ENCODE measurements at places on chromosomes 1 and 21. TPM values are rescaled to one million over a fixed set of nuclear protein-coding genes. Genes with fewer than 3 reads are reported as not detected.
A peak's percentile ranks its signal among the peaks of the same experiment; 100 is the strongest.

- DNase-seq: peak; percentile 57
- no peaks in the 10 kb centered on the region for H3K27me3 ChIP-seq
- H3K36me3 ChIP-seq: no peaks in the 10 kb centered on the region
- no peak overlapping the region for H3K27ac ChIP-seq
Measured at GRCh38 chr1:93770640-93771039, 89.0 kb upstream of the BCAR3 start.

DNA sequence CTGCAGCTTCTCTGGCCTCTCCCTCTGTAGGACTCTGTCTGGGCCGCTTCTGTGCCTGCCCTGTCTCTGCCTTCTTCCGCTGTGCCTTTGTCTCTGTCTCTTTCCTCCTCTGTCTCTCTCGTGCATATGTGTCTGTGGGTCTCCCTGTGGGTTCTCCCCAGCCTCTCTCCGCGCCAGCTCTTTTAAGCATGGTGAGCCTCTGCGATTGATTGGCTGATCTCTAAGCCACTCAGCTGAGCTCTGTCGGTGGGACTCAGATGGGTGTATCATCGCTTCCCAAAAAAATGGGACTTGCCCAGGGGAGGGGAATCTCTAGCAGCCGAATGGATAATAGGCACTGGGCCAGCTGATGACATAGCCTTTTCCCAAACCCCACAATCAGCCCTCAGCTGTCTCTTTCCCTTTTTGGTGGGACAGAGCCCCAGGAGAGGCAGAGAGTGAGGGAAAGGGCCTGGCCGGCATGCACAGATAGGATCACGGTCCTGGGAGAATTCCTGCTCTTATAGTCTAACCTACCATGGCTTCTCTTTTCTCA, at the start of gene ADAMTS4:
Gene ADAMTS4, minus strand, starts transcription at position 158 of the 535 bp plus-strand sequence. CDS start 427 bp downstream, outside the sequence.
- peaks cover 4% of the 10 kb centered on the region for H3K36me3 ChIP-seq
- H3K27ac ChIP-seq: peak within 1 kb of the TSS; percentile 99
- no peaks in the 10 kb centered on the region for H3K27me3 ChIP-seq

DNA sequence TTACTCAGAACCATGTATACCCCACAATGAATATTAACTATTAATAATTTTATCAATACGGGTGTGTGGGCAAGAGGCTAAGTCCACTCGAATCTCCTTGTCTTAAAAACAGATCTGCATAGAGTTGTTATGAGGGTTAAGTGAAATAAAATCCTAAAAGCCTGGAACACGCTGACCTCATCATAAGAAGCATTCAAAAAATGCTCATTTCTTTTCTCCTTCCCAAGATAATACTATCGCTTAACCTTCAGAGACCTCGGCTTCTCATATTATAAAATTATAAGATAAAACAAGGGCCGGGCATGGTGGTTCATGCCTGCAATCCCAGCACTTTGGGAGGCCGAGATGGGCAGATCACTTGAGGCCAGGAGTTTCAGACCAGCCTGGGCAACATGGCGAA, 35.1 kb downstream of the LPAR3 start:
- H3K4me3 ChIP-seq: no peak overlapping the region
- peaks cover 9% of the 10 kb centered on the region for H3K36me3 ChIP-seq
- no peaks in the 10 kb centered on the region for H3K27me3 ChIP-seq

Gene TADA1
- total RNA-seq: 20.6 TPM

Gene OPTC
- not detected for total RNA-seq

- H3K36me3 ChIP-seq: no peaks in the 10 kb centered on the region
- peaks cover 49% of the 10 kb centered on the region for H3K4me1 ChIP-seq
- H3K4me3 ChIP-seq: peak overlapping the region; percentile 80
Measured at GRCh38 chr1:213987422-213987926, 299 bp upstream of the PROX1 start.

DNA sequence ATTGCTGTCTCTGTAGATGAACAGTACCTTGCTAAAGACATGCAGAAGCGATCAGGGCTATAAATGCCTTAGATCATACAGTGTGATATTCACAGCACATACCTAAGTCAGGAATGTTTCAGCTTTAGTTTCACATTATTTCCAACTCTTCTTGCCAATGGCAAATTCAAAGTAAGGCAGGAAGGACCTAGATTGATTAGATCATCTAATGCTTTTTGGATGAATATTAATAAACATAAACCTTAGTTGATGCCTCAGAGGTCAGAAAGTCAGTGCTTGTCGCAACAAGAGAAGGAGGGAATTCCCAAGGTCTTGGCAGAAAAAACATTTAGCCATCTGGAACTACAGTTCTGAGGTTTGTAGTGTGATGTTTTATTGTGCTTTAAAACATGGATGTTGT, 122.3 kb downstream of the TNFSF18 start:
- no peaks in the 10 kb centered on the region for H3K36me3 ChIP-seq
- no peaks in the 10 kb centered on the region for H3K27me3 ChIP-seq
- H3K27ac ChIP-seq: no peak overlapping the region
- DNase-seq: no peak
- H3K4me3 ChIP-seq: no peak overlapping the region
- no peaks in the 10 kb centered on the region for H3K4me1 ChIP-seq

- H3K27me3 ChIP-seq: no peaks in the 10 kb centered on the region
- DNase-seq: no peak
- no peak overlapping the region for H3K27ac ChIP-seq
Measured at GRCh38 chr1:204599098-204599497, 82.9 kb downstream of the MDM4 start.

- no peaks in the 10 kb centered on the region for H3K36me3 ChIP-seq
- H3K27ac ChIP-seq: no peak overlapping the region
- H3K4me1 ChIP-seq: no peaks in the 10 kb centered on the region
- no peak for DNase-seq
- H3K27me3 ChIP-seq: no peaks in the 10 kb centered on the region
Measured at GRCh38 chr1:115809076-115809475, 31.9 kb downstream of the NHLH2 start.

Gene LGR6
- total RNA-seq: 0.66 TPM

Gene ZNF683
- not detected for total RNA-seq

Gene HCN3
- total RNA-seq: 3.5 TPM

- no peak overlapping the region for H3K4me3 ChIP-seq
- no peak for DNase-seq
- no peaks in the 10 kb centered on the region for H3K27me3 ChIP-seq
- H3K4me1 ChIP-seq: no peaks in the 10 kb centered on the region
- H3K36me3 ChIP-seq: no peaks in the 10 kb centered on the region
- H3K27ac ChIP-seq: no peak overlapping the region
Measured at GRCh38 chr1:5001466-5001865, 347.1 kb downstream of the AJAP1 start.

Gene LY9
- total RNA-seq: not detected

- no peaks in the 10 kb centered on the region for H3K36me3 ChIP-seq
- no peak overlapping the region for H3K27ac ChIP-seq
- H3K27me3 ChIP-seq: no peaks in the 10 kb centered on the region
- H3K4me3 ChIP-seq: no peak overlapping the region
- H3K4me1 ChIP-seq: peaks cover 24% of the 10 kb centered on the region
Measured at GRCh38 chr1:162397039-162397448, 14.9 kb downstream of the SH2D1B start.

GRCh38 chr21:42779431-42779861, 99.9 kb downstream of the WDR4 start:
- H3K27me3 ChIP-seq: peaks cover 25% of the 10 kb centered on the region
- no peak for DNase-seq
- H3K36me3 ChIP-seq: no peaks in the 10 kb centered on the region
- no peak overlapping the region for H3K27ac ChIP-seq

GRCh38 chr1:14571810-14572767, 26.4 kb upstream of the KAZN start:
- no peak overlapping the region for H3K27ac ChIP-seq
- no peaks in the 10 kb centered on the region for H3K27me3 ChIP-seq
- DNase-seq: peak; percentile 93
- no peaks in the 10 kb centered on the region for H3K4me1 ChIP-seq
- no peak overlapping the region for H3K4me3 ChIP-seq

Gene OLFML2B
- total RNA-seq: 4.3 TPM

- H3K4me1 ChIP-seq: no peaks in the 10 kb centered on the region
- no peak for DNase-seq
- H3K27me3 ChIP-seq: no peaks in the 10 kb centered on the region
- H3K27ac ChIP-seq: no peak overlapping the region
- no peaks in the 10 kb centered on the region for H3K36me3 ChIP-seq
Measured at GRCh38 chr1:33655496-33655895, 183.1 kb downstream of the ZSCAN20 start.

All from GM23338 (cell line).